ENCODE measurements at places on chromosomes 2 and 18.

DNA sequence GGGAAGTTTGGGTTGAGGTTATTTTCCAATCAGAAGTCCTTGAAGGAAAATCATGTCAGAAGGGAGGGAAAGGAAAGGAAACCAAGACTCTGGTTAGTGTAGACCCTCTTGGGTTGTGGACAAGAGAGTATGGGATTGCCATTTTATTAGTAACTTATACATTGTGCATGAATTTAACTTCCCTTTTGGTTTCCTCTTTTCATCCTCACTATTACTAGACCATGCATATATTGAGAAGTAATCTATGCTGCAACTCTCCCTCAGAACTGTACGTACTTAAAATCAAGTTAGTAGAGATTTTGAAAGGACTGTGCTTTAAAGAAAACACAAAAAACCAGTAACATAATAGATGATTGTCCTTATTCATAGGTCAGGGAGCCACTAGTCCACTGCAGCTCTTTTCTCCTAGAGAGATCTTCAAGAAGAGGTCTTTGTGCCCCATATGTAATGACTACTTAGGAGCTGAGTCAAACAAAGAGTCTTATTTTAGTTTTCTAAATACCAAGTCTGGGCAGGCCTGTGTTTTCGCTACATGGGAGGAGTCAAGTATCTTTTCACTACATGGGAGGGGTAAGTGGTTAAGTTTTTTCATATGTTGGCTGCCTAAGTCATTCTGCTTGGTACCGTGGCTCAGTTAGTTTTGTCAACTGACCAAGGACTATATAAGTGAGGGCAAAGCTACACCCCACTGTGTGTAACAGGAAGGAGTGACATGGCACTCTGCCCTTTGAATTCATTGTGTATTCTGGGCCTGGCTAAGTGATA is 25.2 kb upstream of the FAM117B start:
- DNase-seq: no peak

DNA sequence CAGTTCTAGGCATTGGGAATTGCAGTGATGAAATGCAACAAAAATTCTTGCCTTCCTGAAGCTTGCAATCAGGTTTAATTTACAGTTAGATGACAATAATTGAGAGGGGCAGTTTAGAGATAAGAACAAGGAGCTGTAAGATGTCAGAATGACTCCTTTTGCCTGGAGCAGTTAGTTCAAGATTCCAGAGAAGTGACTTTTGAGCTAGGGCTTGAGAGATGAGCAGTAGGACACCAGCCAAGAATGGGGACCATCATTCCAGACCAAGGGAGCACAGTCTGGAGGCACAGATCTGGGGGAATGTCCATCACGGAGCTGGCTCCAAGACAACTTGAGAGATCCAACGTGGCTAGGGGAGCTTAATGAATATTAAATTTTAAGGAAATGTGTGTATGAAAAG is 26.8 kb downstream of the CACNB4 start:
- DNase-seq: no peak

DNA sequence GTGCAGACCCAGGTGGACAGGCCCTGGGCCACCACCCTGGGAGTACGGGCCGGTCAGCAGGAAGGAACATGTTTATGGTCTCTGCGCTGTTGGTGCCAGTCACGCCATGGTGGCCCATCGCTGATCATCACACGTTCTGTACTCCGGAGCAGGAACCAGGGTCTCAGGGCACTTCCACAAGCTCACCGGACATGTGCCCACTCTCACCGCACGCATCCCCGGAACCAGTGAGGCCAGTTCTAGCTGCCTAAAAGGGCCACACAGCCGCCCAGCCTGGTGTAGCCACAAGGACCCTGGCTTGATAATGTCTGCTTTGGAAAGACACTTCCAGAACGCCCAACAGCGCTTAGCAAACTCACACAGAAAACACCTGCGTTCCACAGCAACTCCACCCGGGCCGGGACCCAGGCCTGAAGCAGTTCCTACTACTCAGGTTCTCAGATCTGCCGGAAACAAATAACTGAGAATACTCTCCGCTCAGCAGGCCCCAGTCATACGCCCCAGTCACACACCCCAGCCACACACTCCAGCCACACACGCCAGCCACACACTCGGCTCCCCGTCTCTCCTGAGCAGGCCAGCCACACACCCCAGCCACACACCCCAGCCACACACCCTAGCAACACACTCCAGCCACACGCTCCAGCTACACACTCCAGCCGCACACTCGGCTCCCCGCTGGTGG is 123.3 kb downstream of the HDAC4 start:
- no peak for DNase-seq

- no peak for DNase-seq
Observed at GRCh38 chr2:182379241-182379640, 47.6 kb downstream of the PDE1A start.

GRCh38 chr2:166969486-166969885 is 81.2 kb downstream of the XIRP2 start:
- no peak for DNase-seq

GRCh38 chr2:240922245-240922981 is 16.3 kb downstream of the CROCC2 start:
- no peak for DNase-seq

GRCh38 chr2:192960945-192961344 is 766.2 kb upstream of the TMEFF2 start:
- no peak for DNase-seq

DNA sequence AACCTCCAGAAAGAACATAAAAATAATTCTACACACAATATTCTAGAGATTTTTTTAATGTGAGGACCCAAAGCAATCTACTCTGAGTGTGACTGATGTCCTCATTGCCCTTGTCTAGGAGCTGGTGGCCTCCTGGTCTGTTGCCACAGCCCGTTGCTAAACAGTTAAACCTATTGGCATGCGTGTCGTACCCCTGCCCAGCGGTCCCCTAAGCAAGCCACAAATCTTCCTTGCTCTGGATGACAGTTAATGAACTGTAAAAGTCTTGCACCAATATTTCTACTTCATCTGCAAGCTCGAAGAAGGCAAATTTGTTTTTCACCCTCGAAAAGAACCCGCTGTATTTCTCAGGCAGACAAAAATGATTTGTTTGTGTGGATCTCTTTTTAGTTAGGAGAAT is 489.1 kb upstream of the MEX3C start:
- DNase-seq: no peak

DNA sequence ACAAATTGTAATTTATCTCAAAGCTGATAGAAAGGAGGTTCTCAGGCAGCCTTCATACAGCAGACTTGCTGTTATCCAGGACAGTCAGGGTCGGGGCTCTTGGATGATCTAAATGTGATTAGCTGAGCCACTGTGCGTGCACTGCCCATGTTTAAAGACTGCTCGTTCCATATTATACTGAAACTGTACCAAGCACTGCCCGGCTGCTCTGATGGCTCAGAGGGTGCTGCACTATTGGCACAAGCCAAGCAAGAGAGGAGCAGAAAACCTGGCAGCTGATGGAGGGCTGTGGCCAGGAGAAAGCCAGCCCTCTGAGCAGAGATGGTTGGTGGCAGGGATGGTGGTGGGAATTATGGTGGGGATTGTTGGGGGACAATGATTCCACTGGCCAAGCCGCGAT is 63.4 kb downstream of the COL6A3 start:
- no peak for DNase-seq

DNA sequence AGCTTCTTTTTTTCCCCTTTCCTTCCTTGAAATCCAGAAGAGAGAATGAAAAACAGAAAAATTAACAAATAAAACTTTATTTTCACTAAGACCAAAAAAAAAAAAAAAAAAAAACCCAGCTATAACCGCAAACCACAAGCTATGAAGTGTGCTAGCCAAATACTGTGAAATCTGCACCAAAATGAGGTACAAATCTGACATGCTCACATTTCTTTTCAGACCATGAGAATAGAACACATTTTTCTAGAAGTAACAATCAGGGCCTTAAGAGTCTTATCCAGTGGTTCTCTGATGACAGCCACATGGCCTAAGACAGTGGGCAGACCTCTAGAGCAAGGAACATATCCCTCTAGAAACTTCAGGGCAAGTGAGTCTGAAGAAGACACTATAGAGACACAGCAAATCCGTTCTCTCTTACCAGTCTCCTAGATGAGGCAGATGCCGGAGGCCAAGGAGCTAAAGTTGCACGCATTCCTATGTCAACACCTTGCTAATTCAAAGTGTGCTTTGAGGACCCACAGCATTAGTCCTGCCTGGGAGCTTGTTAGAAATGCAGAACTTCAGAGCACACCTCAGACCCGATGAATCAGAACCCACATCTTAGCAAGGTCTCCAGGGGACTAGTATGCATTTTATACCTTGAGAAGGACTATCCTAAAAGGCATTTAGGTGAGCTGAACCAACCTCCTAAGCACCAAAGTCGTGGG is 317.1 kb downstream of the MYCN start:
- DNase-seq: no peak

- no peak for DNase-seq
Observed at GRCh38 chr2:43727634-43728014, 46.2 kb upstream of the DYNC2LI1 start.

DNA sequence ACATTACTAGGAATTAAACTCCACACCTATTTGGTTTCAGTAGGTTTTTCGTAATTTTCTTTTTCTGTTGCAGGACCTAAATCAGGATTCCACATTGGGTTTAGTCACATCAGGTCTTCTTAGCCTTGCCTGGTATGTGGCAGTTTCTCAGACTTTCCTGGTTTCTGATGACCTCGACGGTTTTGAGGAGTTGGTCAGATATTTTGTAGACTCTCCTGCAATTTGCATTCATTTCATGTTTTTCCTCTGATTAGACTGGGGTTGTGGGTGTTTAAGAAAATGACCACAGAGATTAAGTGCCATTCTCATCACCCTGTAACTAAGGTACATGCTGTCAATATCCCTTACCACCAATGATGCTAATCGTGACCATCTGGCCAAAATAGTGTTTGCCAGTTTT is 97.3 kb upstream of the ST6GAL2 start:
- no peak for DNase-seq

GRCh38 chr2:218981881-218982585 is 3.0 kb downstream of the FEV start:
- DNase-seq: peak; percentile 34

Data from stimulated activated CD8-positive, alpha-beta memory T cell treated with anti-CD3 and anti-CD28 coated beads, Interleukin-7, amount 100 ng/mL, for 4 hours (primary cell).